ENCODE measurements at places on chromosomes 13 and 19. TPM values are rescaled to one million over a fixed set of nuclear protein-coding genes. Genes with fewer than 3 reads are reported as not detected.

IL17D gene
- total RNA-seq, result 0.52 TPM

- DNase-seq, result no peak
Measured at GRCh38 chr19:40223135-40223822, 3.2 kb downstream of the CCNP start.

- DNase-seq, result no peak
Measured at GRCh38 chr13:97339988-97340749, 93.8 kb upstream of the RAP2A start.

MYO1F gene
- total RNA-seq, result 1.7 TPM

DNA sequence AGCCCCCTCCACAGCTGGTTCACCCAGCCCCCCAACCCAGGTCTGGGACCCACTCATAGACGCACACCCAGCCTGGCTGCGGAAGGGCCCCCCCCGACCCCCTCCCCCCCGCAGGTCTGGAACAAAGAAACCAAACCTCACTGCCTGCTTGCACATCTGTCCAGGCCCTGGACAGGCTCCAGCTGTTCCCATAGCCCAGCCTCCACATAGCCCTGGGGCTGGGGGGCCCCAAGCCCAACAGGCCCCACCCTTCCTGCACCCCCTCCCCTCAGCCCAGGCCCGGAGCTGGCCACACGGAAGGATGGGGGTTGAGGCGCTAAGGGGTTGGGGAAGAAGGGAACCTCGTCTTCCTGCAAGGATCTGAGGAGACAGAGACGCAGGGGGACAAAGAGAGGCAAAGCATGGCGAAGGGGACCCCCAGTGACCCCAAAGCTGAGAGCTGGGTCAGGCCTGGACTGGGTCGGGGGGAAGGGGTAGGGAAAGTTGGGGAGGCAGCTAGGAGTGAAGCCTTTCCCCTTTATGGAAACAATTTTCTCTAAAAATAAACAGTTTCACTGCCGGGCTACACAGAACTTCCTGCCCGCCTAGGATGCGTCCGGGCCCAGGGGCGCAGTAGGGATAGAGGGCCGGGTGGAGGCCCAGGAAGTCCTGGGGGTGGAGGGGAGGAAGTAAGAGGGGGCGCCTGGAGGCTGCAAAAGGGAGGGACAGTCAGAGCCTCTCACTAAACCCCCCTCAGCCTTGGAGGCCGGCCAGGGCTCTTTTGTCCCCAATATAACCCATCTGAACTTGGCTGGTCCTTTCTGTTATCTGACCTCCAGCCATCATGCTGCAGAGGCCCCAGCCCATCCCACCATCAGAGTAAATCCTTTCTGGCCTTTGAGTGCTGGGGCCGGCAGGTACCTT, 2.4 kb downstream of the KANK2 start:
- no peak for DNase-seq

DNA sequence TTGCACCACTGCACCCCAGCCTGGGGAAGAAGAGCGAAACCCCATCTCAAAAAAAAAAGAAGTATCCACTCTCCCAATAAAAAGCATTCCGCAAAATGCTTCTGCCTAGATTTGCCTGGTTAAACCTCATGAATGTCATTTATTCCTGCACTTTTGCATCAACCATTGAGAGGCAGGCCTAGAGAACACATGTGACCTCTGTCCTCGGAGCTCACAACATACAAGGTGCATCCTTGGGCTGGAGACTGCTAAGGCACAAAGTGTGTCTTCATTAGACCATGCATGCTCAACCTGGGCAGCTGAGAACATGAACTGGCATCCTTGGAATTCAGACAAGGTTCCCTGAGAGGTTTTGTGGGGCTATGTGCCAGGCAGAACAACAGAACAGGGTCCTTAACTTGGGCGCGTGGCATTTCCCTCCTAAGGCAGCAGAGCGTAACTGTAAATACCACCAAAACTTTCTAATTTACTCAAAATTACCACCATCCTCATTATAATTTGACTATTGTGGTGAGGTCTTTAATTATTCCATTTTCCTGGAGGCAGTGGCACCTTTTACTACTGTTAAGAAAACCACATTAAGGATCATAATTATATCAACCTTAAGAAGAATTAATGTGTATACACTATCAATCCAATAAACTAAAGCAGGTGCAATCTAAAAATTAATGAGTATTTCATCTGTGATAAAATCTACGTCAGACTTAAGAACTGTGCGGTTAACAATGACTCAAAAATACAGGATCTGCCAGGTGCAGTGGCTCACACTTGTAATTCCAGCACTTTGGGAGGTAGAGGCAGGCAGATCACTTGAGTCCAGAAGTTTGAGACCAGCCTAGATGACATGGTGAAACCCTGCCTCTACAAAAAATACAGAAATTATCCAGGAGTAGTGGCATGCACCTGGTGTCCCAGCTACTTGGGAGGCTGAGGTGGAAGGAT, 13.8 kb downstream of the RCBTB1 start:
- DNase-seq, result no peak

ZNF723 gene
- total RNA-seq, result not detected

- no peak for DNase-seq
Measured at GRCh38 chr13:85675151-85675907, 123.9 kb downstream of the SLITRK6 start.

DNA sequence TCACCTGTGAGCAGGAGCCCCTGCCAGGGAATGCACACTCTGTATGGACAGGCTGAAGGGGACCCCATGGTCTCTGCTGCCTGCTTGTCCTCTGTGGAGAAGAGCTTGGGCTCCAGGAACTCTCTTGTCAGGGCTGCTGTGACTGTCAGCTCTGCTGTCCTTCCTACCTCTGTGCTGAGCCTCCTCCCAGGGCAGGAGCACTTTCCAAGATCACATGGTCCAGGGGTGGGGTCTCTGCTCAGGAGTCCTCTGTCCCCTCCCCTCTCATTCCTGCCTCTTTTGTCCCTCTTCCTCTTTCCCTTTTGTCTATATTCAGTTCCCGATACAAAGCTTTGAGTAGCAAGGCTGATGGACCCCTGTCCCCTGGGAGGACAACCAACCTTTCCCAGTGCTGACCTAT, at the start of gene CEACAM7:
Gene CEACAM7, minus strand, starts transcription at position 173 of the 400 bp plus-strand sequence. Its CDS starts 105 bp downstream, at position 68.
- DNase-seq, result no peak

- no peak for DNase-seq
Measured at GRCh38 chr13:90652036-90652435, 695.5 kb upstream of the MIR17HG start.

- DNase-seq, result no peak
Measured at GRCh38 chr13:80314711-80315653, 25.9 kb downstream of the SPRY2 start.

NCAN gene
- not detected for total RNA-seq

ZNF253 gene
- 12.7 TPM for total RNA-seq

DNA sequence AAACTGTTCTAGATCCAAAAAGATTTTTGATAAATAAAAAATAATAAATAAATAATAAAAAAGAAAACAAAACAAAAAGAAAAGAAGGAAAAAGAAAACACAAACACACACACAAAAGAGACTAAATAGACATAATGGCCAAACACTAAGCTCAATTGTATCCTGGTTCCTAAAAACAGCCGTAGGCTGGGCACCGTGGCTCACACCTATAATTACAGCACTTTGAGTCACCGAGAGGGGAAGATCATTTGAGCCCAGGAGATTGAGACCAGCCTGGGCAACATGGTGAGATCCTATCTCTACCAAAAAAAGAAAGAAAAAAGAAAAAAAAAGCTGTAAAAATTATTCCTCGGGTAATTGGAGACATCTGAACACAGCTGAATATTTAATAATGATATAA, 8.9 kb downstream of the ETHE1 start:
- no peak for DNase-seq

DNA sequence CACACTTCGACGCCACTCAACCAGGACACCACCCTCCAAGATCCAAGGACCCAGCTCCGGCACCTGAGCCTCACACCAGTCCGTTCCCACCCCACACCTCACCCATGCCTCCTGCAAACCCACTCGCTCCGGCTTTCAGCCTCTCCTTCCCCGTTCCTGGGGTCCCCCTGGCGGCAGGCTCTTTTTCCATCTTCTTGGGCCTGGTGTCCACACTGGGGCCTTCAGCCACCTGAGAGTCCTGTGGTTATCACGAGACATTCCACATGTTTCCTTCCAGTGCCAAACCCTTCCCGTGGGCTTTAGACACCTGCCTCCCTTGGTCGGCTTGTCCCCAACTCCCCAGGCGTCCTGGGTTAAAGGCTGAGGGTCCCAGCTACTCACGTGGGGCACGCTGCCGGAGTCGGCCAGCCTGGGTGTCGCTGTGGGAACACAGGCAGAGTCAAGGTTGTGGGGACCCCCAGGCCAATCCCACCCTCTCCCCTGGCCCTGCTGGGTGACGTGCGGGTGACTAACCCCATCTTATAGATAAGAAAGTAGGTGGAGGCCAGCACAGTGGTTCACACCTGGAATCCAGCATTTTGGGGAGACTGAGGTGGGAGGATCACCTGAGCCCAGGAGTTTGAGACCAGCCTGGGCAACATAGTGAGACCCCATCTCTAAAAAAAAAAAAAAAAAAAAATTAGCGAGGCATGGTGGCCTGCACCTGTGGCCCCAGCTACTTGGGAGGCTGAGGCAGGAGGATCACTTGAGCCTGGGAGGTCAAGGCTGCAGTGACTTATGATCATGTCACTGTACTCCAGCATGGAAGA, 1.9 kb downstream of the JSRP1 start:
- DNase-seq, result peak; percentile 64

DNA sequence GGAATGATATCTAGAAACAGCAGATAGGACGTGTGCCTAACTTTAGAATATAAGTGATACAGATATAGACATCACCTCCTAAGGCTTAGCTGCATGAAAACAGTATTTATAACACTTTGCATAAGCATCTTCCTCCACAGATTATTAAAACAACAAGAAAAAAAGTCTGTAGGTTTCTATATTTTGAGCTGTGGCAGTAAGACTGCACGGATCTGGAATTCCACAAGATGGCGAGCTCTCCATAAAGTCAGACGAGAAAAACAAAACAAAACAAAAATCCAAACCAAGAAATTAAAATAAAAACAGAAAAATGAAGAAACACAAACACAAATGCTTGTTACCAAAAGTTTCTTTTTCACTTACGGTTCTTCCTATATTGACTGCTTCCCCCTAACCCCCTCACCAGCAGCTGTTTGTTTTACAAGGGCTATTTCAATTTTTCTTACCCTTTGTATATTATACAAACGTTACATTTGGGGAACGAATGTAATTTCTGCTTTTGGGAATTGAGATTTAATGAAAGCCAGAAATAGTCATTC, 285.8 kb downstream of the MYO16 start:
- DNase-seq, result no peak

DNA sequence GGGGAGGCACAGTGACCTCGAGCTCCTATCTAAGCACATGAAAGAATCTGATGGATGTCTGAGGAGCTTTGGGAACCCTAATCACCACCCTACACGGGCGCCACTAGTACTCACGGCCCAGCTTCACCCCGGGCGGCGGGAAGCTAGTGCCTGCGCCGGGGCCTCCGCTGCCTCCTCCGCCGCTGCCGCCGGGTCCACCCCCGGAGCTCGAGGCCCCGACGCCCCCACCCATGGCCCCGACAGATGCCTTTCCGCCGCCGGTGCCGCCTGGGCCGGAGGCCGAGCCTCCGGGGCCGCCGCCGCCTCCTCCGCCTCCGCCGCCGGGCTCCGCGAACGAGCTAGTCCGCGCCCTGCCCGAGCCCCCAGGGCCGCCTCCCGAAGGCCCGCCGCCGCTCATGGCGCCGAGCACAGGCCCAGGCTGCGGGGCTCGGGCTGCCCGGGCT, 312 bp downstream of the GSK3A start:
- no peak for DNase-seq
